ENCODE measurements at places on chromosomes 16 and 17.

DNA sequence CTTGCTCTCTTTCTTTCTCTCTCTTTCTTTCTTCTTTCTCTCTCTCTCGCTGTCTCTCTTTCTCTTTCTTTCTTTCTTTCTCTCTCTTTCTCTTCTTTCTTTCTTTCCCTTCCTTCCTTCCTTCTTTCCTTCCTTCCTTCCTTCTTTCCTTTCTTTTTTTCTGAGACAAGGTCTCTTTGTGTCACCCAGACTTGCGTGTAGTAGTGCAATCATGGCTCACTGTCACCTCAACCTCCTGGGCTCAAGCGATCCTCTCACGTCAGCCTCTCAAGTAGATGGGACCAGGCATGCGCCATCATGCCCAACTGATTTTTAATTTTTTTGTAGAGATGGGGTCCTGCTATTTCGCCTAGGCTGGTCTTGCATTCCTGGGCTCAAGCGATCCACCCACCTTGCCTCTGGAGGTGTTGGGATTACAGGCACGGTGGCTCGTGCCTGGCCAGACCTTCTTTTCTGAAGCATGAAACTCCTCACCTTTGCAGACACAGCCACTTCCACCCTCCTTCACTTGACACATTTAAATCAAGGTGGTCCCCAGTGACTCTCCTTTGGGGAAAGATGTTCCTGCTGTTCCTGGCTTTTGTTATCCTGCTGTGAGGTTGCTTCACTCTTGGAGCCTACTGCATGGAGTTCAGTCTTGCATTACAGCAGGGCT is 26.8 kb upstream of the NKD1 start:
- no peak for DNase-seq

DNA sequence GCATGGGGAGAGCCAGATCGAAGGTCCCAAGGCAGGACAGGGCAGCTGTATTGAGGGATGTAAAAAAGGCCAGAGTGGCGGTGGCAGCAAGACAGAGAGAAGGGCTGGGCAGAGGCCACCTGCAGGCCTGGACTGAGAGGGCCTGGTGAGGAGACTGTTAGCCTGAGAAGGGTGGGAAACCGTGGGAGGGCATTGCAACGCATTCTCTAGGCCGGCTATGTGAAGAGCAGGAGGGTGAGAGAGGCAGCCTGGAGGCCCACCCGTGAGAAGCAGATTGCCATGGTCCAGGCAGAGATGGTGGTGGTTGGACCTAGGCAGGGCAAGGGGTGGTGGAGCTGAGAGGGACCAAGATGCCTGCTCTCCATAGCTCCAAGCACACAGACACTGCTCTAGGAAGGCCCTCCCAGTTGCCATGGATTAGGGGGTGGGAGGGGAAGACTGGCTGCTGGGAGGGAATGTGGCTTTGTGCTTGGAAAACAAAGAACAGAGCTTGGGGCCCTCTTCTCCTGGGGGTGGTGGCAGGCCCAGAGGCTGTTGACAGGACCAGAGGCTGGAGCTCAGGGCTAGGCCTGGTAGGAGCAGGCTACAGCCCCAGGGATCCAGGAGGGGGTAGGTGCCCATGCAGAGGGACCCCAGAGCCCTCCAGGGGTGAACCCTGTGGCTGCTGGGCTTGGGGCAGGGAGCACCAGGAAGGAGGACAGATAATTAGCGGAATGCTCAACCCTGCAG is 12.4 kb upstream of the TCAP start:
- DNase-seq: no peak

DNA sequence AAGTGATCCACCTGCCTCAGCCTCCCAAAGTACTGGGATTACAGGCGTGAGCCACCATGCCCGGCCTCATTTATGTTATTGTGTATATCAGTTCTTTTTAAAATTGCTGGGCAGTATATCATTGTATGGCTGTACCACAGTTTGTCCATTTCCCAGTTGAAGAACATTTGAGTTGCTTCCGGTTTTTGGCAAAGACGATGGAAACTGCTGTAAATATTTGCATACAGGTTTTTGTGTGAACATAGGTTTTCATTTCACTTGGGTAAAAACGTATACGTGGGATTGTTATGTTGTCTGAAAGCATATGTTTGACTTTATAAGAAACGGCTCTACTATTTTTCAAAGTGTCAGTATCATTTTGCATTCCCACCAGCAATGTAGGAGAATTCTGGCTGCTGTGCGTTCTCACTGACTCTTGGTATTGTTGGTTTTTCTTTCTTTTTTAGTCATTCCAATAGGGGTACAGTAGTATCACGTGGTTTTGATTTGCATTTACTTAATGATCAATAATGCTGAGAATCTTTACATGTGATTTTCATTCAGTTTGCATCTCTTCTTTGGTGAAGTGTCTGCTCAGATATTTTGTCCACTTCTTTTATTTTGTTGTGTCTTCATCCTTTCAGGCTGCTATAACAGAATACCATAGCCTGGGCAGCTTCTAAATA is 63.2 kb upstream of the GOT2 start:
- no peak for DNase-seq

DNA sequence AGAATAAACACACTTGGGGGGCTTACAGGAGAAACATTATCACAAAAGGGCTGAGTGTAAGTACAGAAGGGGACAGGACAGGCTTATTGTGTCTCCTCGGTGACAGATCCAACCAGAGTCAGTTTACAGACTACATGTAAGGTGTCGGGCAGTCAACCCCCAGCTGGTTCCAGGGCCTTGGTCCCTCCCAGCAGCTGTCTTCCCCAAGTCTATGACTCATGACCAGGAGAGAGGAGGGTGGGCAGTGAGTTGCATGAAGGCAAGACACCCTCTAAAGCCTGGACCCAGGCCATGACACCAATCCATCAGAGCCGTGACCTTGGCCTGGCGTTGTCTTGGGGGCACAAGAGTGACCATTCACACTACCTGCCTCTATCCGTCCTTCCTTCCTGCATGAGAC is 276.2 kb upstream of the CCL2 start:
- no peak for DNase-seq

GRCh38 chr17:34321964-34322363 is 2.7 kb downstream of the CCL8 start:
- DNase-seq: no peak

- no peak for DNase-seq
Measured at GRCh38 chr16:81642107-81642436, 137.0 kb upstream of the PLCG2 start.

DNA sequence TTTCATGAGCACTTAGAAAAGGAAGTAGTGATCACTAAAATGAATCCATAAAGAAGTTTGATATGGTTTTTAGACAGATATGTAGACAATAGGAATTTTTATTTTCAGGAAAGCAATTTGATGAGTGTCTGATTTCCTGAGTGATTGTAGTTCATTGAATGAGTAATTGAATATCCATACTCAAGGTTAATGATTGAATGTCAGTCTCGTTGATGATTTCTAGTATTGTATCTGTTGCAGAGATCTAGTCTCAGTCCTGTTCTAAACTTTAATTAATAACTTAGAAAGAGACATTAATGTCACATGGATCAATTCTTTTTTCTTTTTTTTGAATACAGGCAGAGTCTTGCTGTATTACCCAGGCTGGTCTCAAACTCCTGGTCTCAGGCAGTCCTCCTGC is 78.3 kb downstream of the NLK start:
- no peak for DNase-seq

Data from stimulated activated CD4-positive, alpha-beta T cell treated with anti-CD3 and anti-CD28 coated beads, Interleukin-15, amount 100 ng/mL, for 48 hours (primary cell).